ENCODE measurements at places on chromosomes 2 and 18.

DNA sequence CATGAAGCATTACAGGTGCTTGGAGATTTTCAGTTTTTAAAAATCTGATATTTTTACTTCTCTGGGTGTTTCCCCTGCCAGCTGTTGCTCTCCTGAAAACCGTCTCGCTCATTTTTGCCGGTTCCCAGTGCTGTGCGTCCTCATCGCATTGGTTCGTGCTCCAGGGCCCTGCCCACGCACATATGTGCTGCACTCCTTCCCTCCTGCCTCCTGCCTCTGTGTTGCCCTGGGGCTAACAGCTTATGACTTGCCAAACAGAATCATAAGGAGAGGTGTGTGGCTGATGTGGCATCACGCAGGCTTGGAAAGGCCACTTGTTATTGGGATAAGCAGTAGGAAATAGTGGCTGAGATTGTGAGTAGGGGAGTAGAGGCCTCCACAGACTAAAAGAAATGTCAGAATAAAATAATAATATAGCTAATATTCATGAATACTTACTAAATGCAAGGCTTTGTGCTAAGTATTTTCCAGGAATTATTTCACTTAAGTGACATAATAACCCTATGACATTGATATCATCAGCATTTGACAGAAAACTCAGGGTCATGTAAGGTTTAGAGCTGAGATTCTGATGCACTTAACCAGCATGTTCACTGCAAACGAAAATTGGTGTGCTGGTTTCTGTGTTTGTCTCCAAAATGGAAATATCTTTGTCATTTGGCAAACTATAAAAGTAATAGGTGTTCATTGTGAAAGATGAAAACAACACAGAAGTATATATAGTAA lies 53.5 kb downstream of the SLC4A1AP start:
- DNase-seq, result peak; percentile 32

DNA sequence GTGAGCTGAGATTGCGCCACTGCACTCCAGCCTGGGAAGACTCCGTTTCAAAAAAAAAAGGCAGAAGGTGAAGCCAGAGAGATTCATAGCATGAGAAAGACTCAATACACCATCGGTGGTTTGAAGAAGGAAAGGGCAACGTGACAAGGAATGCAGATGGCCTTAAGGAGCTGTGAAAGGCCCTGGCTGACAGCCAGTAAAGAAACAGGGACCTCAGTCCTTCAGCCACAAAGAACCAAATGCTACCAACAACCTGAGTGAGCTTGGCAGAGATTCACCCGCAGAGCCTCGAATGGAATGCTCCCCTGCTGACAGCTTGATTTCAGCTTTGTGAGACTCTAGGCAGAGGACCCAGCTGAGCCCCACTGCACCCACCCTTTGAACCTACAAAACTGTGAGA lies 154.9 kb upstream of the NDUFV2 start:
- DNase-seq, result no peak

GRCh38 chr18:77815666-77816338 lies 566.2 kb downstream of the GALR1 start:
- DNase-seq, result no peak

DNA sequence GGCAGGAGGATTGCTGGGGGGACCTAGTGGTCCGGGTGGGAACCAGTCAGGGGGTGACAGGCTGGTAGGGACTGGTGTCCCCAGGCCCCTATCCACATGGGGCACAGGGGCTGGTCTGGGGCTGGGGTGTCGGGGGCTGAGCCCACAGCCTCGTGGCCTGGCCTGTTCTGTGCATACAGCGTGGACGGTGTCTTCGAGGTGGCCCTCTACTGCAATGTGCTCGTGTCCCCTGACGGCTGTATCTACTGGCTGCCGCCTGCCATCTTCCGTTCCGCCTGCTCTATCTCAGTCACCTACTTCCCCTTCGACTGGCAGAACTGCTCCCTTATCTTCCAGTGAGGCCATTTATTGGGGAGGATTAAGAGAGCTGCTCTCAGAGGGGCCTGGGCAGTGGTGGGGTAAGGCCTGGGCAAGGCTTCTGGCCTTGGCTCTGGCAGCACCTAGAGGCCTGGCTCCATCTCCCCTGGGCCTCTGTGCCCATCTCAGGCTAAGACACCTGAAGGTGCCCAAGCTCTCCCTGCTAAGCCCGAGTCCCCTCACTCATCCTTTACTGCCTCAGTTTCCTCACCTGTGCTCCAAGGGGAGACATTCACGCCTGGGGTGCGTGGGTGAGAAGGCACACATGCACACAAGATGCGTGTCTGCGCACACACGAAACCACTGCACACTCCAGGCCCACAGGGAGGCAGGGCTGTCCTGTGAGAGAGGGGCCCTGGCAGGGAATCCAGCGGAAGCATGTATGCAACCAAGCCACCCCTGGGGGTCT lies 1.9 kb downstream of the CHRNG start:
- peak; percentile 24 for DNase-seq

- DNase-seq, result peak; percentile 27
Observed at GRCh38 chr2:18903750-18904149, 314.4 kb upstream of the NT5C1B start.

GRCh38 chr2:231965102-231965501 lies 3.6 kb downstream of the DIS3L2 start:
- no peak for DNase-seq

DNA sequence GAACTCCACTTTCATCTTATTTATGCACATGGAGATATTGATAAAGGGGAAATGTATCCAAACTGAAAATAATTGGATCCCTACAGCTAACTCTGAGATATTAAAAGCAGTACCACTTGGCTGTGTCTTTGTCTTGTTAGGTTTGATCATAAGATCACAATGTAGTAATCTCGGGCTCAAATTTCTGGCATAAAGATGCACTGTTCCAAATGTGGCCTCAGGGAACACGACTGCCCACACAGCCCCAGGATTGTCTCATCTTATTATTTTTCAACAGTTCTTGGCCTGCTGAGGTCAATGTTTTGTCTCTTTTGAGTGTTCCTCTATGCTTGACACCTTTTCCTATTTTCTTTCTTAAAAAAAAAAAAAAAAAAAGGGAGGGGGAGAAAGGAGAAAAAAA lies 114.1 kb downstream of the GBX2 start:
- no peak for DNase-seq

DNA sequence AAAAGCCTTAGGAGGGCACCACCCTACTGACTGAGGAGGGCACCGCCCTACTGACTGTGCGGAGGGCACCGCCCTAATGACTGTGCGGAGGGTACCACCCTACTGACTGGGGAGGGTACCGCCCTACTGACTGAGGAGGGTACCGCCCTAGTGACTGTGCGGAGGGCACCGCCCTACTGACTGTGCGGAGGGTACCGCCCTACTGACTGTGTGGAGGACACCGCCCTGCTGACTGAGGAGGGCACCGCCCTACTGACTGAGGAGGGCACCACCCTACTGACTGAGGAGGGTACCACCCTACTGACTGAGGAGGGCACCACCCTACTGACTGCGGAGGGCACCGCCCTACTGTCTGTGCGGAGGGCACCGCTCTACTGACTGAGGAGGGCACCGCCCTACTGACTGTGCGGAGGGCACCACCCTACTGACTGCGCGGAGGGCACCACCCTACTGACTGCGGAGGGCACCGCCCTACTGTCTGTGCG lies 150.2 kb upstream of the NFATC1 start:
- no peak for DNase-seq

DNA sequence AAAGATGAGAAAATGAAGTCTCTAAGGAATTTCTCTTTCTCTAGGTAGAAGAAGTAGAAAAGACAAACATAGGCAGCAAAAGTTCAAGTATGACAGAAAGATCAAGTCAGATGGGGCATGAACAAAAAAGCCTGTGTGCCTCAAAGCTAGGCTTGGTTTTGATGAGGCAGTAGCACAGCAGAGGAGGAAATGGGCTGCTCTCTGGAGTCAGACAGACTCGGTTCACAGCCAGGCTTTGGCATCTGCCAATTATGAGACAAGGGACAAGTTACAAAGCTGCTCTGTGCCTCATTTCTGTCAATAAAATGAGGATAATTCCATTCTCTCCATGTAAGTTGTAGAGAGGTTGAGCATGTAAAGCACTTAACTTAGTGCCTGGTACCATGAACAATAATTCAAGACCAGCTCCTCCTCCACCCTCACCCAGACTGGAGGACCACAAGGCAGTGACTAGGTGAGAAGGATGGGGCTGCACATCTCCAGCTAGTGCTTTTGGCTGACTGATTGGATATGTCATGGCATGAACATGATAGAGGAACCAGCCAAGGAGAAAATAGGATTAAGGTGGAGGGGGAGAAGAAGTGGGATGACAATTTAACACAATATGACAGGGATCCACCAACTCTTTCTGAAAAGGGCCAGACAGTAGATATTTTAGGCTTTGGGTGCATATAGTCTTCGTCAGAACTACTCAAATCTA lies 84.6 kb downstream of the TMEM163 start:
- no peak for DNase-seq

- no peak for DNase-seq
Observed at GRCh38 chr18:67710639-67711038, 194.1 kb upstream of the DSEL start.

- DNase-seq, result no peak
Observed at GRCh38 chr2:168525020-168525419, 68.9 kb downstream of the CERS6 start.

DNA sequence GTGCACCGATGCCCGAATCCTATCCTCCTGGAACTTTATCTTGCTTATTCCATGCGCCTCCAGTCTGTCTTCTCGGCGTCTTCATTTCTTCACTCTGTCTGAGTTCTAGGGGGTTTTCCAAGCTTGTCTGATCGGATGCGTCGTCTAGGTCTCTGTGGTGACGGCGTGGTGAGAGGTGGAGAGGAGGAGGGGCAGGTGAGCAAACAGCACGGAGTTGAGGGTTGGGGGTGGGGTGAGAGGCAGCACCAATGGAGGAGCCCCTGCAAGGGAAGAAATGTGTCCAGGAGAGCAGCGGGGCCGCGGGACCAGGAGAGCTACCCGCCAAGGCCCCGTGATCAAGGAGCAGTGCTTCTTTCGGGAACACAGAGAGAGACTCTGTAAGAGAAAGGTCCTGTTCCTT lies 131.3 kb upstream of the TWIST2 start:
- DNase-seq, result no peak

- no peak for DNase-seq
Observed at GRCh38 chr18:1102848-1103247, 198.2 kb downstream of the ADCYAP1 start.

- DNase-seq, result no peak
Observed at GRCh38 chr2:28868611-28869010, 1.5 kb downstream of the TRMT61B start.

DNA sequence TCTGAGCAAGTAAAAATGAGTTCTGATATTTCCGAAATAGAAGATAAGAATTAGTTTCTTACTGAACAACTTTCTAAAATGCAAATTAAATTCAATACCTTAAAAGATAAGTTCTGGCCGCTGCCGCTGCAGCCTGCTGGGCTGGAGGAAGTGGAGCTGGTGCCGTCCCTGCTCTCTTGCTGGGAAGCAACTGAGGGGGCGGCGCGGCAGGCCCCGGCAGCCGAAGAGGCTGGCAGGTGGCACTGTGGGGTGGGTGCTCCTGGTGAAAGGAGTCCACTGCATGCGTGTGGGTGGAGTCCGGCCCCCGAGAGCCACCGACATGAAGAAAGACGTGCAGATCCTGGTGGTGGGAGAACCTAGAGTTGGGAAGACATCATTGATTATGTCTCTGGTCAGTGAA lies 89.5 kb upstream of the ZNF519 start:
- peak; percentile 2 for DNase-seq

GRCh38 chr2:105617631-105618350 lies 126.9 kb upstream of the NCK2 start:
- DNase-seq, result no peak

DNA sequence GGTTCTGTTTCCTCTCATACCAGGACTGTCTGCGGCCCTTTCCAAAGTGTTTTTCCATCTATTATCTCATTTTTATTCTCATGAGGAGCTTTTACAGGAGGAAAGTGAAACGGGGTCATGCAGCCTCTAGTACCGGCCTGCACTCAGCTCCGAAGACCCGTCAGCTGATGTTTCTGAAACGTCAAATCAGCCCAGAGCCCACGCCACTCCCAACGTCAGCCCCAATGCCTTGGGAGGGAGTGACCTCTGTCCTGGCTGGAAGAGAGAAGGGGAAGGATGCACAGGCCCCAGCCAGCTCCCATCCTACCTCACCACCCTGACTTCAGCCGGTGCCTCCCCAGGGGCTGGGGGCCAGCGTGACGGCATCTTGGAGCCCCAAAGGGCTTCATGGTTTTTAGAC lies 58.5 kb downstream of the ADCY3 start:
- DNase-seq, result no peak

- no peak for DNase-seq
Observed at GRCh38 chr2:174399171-174399570, 3.6 kb downstream of the SCRN3 start.

DNA sequence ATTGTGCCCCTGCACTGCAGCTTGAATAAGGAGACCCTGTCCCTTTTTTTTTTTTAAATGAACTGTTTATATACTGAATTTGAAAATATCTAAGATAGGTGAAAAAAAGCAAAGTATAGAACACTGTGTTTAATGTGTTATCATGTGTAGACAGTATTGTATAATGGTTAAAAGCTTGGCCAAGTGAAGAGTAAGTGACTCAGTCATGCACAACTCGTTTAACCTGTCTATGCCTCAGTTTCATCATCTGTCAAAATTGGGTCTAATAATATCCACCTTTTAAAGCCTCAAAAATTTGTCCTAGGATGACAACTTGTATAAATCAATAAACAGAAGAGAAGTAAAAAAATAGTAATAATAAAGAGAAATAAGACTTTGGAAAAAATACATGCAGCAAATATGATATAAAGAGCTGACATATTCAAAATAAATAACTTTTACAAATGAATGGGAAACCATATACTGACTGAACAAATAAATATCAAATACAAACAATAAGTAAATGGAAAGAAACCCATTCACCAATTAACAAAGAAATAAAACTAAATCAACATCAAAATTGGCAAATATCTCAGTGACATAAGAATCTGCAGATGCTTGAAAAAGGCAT lies 113.7 kb downstream of the C2orf74 start:
- DNase-seq, result no peak

GRCh38 chr2:168884975-168885374 lies 5.3 kb downstream of the SPC25 start:
- no peak for DNase-seq

- no peak for DNase-seq
Observed at GRCh38 chr2:205771031-205771430, 88.7 kb downstream of the NRP2 start.

GRCh38 chr2:67613227-67613626 lies 216.1 kb downstream of the ETAA1 start:
- DNase-seq, result no peak

DNA sequence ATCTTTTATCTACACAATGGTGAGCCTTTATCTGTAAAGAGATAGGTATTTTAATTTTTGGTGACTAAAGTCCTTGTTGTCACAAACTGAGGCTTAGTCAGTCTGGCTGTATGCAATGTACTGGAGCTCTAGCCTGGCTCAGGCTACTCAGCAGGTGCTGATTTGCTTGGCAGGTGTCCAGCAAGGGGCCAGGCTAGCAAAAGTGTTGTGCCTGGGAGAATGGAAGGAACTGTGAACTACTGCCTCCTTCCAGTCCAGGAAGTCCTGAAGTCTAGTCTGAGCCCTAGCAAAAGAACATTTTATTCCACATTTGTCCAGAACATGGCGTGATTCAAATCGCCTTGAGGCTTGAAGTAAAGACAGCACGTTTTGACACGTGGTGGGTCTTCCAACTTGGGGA lies 260.5 kb downstream of the CCDC85A start:
- DNase-seq, result no peak
